Left lobe of liver (tissue), 2 donors: ENCODE measurements at places on chromosomes 13 and 19.

- DNase-seq = no peak
Measured at GRCh38 chr13:80665792-80666333, 324.9 kb upstream of the SPRY2 start.

- DNase-seq = no peak
Measured at GRCh38 chr13:77699059-77699680, 1.7 kb downstream of the SLAIN1 start.

- DNase-seq = no peak
Measured at GRCh38 chr13:110177790-110178189, 129.2 kb downstream of the COL4A1 start.

DNA sequence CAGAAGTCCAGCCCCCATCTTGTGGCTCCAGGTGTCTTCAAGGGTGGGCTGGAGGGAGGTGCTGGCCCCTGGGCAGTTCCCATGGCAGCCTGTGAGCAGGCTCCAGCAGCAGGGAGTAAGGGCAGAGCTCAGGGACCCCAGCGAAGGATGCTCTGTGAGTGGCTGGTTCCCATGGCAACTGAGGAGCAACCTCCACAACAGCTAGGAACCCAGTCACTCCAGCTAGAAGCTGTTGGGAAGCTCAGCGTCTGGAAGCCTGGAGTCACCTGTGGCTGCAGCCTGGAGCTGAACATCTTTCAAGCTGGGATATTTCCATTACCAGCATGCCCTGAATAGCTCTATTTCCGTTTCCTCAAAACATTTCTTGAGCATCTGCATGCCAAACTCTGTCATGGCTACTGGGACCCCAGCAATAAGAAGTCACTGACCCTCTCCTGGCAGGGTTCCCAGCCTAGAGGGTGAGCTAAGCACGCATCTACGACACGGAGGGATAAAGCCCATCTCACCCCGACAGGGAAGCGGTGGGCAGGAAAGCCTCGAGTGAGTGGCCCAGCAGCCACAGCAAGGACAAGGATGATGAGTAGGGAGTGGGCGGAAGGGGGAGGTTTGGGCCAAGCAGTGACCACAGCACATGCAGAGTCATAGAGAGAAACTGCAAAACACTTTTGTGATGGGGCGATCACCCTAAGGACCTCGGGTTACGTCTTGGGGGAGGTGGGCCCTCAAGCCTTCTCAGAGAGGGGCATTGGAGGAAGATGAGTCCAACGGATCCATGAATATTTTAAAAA lies 52.6 kb downstream of the ALOX5AP start:
- no peak for DNase-seq

DNA sequence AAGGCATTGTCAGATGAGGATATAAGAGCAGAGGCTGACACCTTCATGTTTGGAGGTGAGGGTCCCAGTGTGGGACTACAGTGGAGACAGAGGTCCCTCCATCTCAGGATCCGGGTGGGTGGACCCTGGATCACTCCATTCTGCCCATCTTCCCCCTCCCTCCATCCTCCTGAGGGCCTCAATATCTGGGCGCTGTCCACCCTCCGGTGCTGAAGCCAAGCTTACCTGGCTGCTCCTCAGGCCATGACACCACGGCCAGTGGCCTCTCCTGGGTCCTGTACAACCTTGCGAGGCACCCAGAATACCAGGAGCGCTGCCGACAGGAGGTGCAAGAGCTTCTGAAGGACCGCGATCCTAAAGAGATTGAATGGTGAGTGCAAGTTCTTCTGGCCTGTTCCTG lies 11.9 kb downstream of the CYP4F12 start:
- no peak for DNase-seq

GRCh38 chr19:54319049-54319448 lies 6.1 kb upstream of the LILRA5 start:
- no peak for DNase-seq

DNA sequence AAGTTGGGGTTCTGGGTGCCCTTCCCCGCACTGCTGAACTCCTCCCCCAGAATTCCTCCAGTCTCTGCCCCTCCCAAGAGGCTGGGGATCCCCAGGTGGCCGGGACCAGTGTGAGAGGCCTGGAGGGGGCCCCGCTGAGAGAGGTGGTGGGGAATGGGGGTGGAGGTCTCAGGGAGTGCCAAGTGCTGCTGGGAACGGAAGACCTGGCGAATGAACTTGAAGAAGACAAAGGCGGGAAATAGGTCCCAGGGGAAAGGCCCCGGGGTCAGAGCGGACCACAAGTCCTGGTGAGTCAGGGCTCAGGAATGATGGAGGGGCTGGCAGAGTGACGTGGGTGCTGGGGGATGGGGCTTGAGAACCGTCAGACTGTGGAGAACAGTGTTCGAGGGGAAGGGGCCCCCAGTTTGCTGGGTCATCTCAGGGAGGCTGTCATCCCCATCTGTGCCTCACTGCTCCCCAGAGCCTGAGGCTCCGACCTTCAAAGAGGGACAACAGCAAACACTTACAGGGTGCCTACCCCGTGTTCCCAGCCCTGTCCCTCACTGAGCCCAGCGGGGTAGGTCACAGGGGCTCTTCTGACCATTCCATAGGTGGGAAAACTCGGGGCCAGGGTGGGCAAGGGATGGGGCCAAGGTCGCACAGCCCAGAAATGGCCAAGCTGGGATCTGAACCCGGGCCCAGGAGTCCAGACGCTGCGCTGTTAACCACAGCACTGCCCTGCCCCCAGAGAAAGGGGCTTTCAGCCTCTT lies 16.0 kb upstream of the SEMA6B start:
- no peak for DNase-seq

DNA sequence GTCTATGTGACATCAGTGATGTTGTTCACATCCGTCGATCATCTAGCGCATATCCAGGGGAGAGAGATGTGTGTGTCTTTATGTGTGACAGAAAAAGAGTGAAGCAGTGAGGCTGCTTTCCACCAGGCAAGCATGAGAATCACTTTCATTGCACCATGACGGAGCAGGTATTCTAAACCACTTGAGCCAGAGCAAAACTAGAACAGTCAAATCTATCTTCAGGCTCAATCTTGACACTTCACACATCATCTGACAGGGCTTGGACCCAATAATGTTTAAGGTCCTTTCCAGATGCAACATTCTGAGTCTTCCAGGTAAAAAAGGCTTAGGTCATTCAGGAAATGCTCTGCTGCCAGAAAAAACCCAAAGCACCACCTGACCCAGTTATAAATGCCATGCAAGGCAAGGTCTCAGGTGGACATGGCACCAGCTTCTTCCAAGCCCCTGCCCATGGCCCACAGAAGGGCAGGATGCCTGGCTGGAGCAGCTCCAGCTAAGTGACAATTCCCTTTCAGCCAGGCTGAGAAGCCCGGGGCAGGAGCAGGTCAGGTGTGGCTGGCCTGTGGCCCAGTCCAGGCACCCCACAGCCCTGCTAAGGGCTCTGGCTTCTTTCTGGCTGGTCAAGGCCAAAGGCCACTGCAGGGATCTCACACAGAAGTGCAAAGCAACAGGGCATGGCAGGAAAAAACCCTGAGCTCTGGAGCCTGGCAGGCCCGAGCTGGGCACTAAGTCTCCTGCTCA lies 5.0 kb downstream of the ELAVL1 start:
- peak; percentile 92 for DNase-seq

- DNase-seq = no peak
Measured at GRCh38 chr13:28409648-28410047, 85.3 kb downstream of the FLT1 start.

GRCh38 chr19:14496029-14496833 lies at the start of gene GIPC1:
Gene GIPC1 (minus strand): TSS chr19:14496127. CDS start chr19:14482976, 13,151 bp downstream.
- peak; percentile 98 for DNase-seq

- DNase-seq = no peak
Measured at GRCh38 chr19:6925801-6926751, 38.7 kb downstream of the ADGRE1 start.

DNA sequence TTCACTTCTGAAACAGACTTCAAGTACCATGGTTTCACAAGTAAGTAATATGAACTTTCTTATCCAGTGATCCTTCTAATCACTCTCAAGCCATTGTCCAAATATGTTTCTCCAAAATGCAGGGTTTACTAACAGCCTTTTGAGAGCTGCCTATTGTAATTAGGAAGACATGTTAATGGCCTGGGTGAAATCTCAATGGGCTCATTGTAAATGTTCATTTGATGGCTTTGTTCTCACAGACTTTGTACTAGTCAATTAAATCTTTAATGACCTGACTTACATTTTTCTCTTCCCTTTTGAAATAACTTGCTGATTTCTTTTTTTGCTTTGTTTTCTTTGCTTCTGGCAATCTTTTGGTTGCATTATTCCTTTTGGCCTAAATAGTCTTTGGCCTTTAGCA lies 444.8 kb downstream of the LIG4 start:
- DNase-seq = no peak

GRCh38 chr19:53518716-53519115 lies 19.2 kb upstream of the ZNF331 start:
- DNase-seq = no peak

DNA sequence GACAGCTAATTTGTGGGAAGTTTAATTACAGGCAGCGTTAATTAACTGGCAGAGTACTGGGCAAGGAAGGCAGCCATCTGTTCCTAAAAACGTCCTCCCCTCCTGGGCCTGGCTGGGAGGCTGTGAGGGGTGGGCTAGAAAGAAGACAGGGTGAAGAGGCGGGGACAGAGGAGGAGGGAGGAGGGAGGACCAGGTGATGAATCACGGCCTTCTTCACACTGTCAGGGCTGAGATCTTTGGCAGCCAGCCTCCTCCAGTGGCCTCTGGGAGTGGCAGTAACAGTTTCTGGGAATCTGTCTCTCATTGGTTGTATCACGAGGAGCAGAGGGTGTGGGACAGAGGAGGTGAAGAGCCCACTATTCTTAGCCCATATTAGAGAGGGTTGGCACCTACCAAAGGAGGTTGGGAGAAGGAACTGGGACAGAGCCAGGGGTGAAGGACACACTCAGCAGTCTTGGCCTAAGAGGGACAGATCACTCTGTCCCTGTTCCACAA lies 9.6 kb upstream of the ZNRF4 start:
- DNase-seq = no peak

DNA sequence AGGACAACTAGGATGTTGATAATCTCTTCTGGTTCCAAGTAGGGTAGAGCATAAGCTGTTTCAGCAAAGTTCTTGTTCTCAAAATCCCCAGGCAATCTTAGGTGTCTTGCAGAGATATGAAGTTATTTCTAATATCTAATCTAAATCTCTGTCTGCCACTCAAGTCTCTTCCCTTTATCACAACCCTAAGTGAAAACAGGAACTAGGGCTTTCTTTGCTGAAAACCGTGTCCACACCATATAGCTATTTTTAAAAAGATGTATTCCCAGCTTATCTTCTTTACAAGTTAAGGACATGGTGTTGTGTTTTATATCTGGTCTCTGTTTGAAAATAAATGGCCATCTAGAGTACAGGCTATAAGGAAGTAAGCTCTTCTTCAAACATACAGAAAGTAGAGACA lies 11.3 kb upstream of the RNASEH2B start:
- DNase-seq = no peak

GRCh38 chr13:38386421-38386820 lies 36.8 kb downstream of the UFM1 start:
- DNase-seq = no peak

- no peak for DNase-seq
Measured at GRCh38 chr19:49355909-49356353, 6.3 kb downstream of the TEAD2 start.

DNA sequence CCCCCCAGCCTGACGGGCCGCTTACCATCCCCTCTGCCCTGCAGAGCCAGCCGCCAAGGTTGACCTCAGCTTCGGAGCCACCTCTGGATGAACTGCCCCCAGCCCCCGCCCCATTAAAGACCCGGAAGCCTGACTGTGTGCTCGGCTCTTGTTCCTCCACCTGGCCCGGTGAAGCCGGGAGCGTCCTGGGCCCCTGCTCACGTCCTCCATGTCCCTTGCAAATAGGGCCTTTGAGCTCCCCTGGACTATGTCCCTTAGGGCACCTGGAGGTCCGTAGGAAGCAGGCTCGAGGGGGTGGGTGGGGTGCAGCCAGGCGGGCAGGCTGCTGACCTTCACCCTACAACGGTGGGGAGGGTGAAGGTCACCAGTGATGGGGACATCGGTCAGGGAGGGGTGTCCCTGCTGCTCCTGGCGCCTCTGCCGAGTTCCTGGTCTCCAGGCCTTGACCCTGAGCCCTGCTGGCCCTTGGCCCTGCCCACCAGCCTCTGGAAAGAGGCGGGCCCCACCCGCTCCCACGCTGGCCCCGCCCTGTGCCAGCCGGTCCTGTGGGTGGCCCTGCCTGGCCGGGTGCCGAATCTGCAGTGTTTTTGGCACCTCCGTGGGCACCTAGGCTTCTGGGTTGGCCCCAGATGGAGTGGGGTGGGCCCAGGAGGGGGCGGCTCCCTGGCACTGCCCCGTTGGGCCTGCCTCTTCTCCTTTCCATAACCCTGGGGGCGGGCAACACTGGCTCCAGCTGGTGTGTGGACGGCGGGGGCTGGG lies 3.3 kb downstream of the ATP5F1D start:
- DNase-seq = peak; percentile 99

DNA sequence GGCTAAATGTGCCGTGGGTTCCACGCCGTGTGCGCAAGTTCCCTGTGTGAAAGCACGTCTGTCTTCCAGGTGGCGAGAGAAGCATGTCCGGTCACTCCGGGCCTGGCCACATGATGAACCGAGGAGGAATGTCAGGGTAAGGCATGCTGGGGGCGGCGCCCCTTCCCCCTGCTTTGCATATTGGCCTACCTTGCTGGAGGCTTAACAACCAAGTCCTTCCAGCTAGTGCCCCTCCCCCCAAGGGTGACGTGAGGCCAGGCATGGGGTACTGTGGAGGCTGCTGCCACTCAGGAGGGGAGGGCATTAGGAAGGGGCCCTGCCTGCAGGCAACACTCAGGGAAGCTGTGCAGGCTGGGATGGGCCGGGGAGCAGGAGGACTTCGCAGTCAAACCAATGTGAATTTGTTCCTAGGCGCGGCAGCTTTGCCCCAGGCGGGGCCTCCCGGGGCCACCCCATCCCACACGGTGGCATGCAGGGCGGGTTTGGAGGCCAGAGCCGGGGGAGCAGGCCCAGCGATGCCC lies 12.5 kb downstream of the MICOS13 start:
- no peak for DNase-seq

GRCh38 chr19:33697766-33698165 lies 76.0 kb downstream of the CHST8 start:
- no peak for DNase-seq

DNA sequence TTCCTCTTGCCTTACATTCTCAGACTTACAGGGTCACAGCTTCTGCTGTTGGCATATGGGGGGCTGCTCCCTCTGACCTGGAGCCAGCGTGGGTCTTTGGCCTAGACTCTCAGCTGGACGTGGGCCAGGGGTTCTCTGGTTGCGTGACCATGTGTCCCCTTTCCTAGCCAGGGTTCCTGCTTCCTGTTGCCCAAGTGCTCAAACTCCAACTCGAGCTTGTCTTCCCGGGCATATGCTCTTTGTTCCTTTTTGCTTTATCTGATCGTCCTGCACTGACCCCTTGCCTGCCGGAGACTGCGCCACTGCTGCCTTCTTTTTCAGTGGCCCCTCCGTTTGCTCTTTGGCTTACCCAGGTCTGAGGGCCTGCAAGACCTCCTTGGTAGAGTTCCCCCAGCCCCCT lies 25.3 kb upstream of the GPR183 start:
- peak; percentile 55 for DNase-seq

GRCh38 chr13:106520251-106521054 lies 15.0 kb downstream of the EFNB2 start:
- no peak for DNase-seq

DNA sequence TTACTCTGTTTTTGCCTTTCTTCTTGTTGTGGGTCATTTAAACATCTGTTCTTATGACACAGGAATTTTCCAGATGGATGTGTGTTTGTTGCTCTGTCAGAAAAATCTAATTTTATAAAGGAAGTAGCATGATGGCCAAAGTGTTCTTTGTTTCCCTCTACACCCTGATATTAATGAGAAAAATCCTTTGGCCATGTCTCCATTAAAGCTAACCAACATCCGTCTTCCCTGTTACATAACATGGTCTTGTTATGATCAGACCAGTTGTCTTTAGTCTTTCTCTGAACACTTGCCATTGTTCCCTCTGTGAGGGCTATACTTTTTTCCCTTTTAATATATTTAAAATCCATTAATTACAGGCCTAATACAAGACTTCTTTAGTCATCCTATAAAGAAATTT lies 142.2 kb upstream of the SPRY2 start:
- DNase-seq = no peak
